ENCODE measurements at places on chromosomes 7 and 10.
A peak's percentile ranks its signal among the peaks of the same experiment; 100 is the strongest.

GRCh38 chr7:159114981-159115380 is 29.7 kb downstream of the VIPR2 start:
- no peak for DNase-seq

- no peak for DNase-seq
These were observed 23.7 kb downstream of the PRR15 start for GRCh38 chr7:29587195-29587808.

- DNase-seq: no peak
These were observed 59.3 kb downstream of the CREB3L2 start for GRCh38 chr7:137942484-137943115.

- no peak for DNase-seq
These were observed 7.0 kb downstream of the FAM221A start for GRCh38 chr7:23687011-23687410.

DNA sequence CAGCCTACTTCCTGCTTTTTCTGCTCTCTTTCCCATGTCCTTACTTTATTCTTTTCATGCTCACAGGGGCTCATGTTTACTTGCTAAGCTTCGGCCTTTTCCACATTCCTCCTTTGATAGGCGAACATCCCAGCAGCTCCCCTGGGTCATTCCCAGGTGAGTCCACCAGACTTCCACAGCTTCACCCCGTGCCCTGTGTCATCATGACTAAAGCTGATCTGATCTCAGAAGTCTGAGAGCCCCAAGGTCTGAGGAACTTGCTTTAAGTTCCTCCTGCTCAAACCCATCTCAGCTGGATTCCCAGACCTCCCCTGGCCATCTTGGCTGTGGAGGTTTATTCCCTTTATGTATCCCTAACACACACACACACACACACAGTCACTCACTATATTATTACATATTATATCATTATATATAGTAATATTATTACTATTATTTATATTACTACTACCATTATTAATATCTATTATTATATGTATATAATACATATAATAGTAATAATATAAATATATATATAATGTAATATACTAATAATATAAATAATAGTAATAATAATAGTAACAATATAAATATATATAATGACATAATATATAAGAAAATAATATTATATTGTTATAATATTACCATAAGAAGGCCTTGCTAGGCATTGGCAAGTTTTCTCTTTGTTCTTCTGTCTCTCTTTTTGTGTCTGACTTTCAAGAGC is 295.9 kb downstream of the PTEN start:
- DNase-seq: no peak

DNA sequence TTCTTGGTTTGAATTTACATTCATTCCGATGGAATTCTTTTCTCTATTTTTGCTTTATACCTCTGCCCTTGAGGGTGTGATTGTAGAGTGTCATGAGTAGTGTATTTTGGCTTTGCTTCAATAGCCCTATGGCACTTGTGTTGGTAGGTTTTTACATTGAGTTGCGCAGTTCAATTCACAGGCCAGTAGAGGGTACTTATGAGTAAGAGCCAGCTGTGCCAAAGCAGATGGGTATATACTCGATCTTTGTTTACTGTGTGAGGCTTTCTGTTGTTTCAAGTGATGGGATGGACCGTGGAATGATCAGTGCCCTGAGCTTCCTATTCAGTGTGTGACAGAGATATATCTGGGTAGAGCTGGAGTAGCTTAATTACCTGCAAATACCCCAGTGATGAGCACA is 4.3 kb upstream of the AKR1C3 start:
- DNase-seq: no peak

GRCh38 chr10:62819141-62819920 is 3.2 kb upstream of the EGR2 start:
- DNase-seq: no peak

DNA sequence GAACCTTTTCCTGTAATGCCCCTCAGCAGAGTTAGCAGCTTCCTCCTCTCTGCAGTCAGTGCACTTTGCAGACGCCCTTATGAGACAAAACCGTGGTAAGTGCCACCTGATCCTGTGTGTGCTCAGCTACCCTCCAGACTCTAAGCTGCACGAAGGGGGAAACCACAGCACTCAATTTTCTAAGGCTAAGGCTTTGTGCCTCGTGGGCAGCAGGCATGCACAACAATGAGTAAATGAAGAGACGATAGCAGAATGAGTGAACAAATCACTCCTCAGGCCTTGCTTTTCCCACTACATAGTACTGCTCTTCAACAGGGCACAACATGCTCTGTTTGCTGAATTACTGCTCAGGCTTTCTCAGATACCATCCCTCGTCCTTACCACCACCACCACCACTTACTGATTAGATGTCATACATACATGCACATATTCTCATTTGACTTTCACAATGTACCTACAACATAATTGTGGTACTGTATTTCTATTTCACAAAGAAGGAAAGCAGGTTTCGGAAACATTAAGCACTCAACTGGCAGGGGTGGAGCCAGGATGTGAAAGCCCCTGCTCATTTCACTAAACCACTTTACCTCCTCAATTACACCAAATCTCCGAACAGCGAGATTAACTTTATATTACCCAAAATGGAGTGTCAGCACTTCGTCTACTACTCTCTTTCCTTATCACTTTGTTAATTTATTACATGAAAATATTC is 85.4 kb downstream of the ICA1 start:
- DNase-seq: peak; percentile 31

GRCh38 chr10:18486438-18486837 is 164.9 kb downstream of the NSUN6 start:
- DNase-seq: no peak
